Activated CD4-positive, CD25-positive, alpha-beta regulatory T cell (primary cell): ENCODE measurements at places on chromosomes 16 and 17.

GRCh38 chr16:1980030-1980769, 1.1 kb downstream of the NOXO1 start:
- DNase-seq, result no peak

GRCh38 chr16:65574326-65574966, 452.6 kb upstream of the CDH11 start:
- no peak for DNase-seq

GRCh38 chr16:21613361-21613760, 14.0 kb downstream of the METTL9 start:
- no peak for DNase-seq

DNA sequence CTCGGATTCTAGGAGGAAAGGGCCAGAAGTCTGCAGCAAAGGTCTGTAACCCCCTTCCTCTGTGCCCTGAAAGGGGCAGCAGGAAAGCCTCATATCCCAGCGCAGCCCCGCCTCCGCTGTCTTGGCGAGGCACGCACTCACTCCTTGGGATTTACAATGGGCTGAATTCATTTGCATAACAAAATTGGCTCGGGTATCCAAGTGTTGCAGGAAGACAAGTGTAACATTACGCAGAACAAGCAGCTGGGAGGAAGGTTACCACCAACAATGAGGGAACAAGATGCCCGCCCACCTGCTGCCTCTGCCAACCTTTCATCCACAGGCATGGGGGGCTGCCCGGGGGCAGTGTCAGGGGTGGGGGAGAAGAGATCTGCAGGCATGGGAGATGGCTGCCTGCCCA, 130.4 kb downstream of the MRM1 start:
- DNase-seq, result no peak

GRCh38 chr17:59698143-59698542, 9.1 kb downstream of the PTRH2 start:
- DNase-seq, result no peak

DNA sequence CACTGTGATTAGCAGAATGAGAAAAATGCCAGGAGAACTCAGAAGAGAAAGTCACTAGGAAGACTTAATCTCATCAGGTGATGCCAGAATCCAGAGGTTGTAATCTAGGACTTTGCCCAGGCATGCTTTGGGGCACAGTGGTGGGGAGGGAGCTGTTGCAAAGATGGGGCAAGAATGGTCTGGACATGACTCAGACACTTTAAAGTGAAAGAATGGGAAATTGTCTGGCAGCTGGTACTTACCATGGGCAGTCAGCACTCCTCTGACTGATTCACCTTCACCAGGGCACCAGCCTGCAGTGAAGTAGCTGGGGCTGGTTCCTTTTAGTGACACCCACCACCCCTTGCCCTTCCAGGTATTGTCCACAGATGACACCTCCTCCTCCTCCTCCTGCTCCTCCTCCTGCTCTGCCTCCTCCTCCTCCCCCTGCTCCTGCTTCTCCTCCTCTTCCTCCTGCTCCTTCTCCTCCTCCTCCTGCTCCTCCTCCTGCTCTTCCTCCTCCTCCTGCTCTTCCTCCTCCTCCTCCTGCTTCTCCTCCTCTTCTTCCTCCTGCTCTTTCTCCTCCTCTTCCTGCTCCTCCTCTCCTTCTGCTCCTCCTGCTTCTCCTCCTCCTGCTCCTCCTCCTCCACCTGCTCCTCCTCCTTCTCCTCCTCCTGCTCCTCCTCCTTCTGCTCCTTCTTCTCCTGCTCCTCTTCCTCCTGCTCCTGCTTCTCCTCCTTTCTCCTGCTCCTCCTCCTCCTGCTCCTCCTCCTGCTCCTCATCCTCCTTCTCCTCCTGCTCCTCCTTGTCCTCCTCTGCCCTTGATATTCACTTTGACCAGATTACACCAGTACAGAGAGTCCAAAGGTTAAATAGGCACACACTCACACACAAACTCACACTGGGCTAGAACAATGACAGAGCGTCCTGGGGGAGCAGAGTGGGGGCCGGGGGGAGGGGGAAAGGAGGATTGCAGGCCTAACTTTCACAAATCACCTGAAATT, at the start of gene CHD9NB:
Gene CHD9NB, minus strand, starts transcription at position 379 of the 983 bp plus-strand sequence. CDS start 8,739 bp downstream, outside the sequence.
- DNase-seq, result no peak

GRCh38 chr17:75891605-75892555, 4.9 kb downstream of the TRIM65 start:
- DNase-seq, result no peak

- DNase-seq, result no peak
These were observed 32.2 kb downstream of the HS3ST3A1 start for GRCh38 chr17:13569398-13570123.

GRCh38 chr17:35084987-35085386, 21.5 kb upstream of the RFFL start:
- no peak for DNase-seq

DNA sequence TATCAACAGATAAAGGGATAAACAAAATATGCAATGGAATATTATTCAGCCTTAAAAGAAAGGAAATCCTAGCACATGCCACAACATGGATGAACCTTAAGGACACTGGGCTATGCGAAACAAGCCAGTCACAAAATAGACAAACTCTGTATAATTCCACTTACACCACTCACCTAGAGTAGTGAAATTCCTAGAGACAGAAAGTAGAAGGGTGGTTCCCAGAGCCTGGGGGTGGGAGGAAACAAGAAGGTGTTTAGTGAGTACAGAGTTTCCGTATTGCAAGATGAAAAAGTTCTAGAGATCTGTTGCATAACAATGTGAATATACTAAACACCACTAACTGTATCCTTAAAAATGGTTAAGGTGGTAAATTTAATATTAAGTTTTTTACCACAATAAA, 10.0 kb downstream of the SPOP start:
- DNase-seq, result no peak

GRCh38 chr17:69878661-69879060, 196.4 kb upstream of the KCNJ16 start:
- DNase-seq, result no peak

GRCh38 chr17:59371416-59372100, 40.1 kb downstream of the YPEL2 start:
- no peak for DNase-seq

DNA sequence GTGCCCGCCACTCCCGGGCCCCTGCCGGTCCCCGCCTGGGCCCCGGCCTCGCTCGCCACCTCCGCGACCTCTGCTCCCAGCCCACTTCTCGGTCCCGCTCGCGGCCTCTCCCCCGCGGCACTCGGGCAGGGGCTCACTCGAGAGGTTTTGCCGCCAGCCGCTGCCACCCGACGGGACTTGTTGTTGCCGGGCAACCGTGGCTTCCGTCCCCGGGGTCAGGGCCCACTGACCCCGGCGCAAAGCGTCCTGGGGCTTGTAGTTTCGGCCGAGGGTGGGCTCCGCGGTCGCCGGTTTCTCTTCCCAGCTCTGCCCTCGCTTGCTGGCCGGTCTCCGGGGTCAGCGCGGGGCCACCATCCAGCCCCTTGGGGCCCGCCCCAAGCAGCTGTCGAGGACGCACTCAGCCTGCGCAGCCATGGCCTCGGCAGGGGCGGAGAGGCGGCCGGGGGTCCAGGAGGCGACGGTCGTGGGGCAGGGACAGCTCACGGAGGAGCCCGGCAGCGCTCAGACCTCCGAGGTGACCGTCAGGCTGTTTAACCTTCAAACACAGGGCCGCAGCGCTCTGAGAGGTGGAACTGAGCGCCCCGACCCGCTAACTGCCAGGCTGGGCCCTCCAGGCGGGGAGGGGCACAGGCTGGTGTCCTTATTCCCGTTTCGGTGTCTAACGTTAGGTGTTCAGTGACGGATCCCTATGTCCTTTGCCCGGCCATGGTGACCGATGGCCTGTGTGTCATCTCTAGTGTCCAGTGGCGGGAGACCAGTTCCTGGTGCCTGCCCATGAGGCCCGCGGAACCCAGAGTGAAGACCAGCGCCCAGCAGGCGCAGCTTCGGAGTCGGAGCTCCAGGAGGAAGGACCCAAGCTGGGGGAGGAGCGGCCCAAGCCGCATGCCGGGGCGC, at the start of the genes C16orf86 and ENKD1:
Gene C16orf86, plus strand, starts transcription at position 256 of the 894 bp plus-strand sequence. Its CDS starts 157 bp downstream, at position 413.
Gene ENKD1, minus strand, starts transcription at position 192 of the 894 bp plus-strand sequence. CDS start 308 bp downstream, outside the sequence.
- DNase-seq, result peak; percentile 64

DNA sequence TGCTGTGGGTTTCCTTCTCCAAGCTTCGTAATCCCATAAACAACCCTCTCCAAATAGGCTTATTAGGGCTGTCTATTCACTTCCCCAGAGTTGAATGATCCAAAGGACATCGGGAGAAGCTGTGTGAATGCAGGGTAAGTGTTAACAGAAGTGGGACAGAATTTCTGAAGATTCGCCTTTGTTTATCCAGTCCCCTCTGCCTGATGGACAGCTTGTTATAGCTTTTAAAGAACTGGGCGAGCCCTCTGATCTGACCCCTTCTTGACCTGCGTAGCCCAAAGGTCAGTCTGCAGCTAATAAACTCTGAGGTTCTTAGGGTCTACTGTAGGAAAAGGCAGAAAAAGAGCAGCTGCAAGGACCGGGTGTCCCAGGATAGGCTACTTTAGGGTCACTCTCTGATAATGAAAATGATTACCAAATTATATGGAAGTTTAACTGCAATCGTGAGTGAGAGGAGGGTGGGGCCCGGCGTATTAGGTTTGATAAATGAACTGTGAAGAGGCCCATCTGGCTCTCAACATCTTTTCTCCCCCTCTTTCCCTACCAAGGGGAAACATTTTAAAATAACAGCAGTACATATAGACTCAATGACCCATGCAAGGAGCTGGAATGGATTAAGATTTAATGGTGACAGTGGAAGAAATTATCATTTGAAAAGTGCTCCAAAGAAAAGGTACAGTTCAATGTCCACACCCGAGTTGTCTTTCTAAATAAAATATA, 233.4 kb downstream of the FTO start:
- DNase-seq, result no peak
